ENCODE measurements at places on chromosomes 16 and 17.

DNA sequence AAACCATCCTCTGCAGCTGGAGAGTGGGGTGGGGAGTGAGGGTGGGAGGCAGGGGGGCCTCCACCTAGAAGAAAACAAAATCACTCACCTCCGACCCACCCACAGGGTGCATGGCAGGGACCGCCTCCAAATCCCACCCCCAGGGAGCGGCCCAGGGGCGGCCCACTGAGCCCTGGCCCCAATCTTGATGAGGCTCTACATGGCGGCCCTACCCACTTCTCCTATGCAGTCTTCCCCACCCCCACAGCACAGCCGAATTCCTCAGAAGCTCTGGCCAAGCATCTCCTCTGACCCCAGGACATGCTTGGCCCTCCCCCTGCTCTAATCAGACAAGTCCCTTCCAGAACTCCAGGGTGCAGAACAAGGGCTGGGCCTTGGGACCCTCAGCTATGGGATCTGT, 18.2 kb upstream of the FASN start:
- no peak for DNase-seq

GRCh38 chr17:37116671-37117185, 168.0 kb downstream of the AATF start:
- no peak for DNase-seq

- DNase-seq = no peak
Measured at GRCh38 chr17:55564081-55564480, 52.8 kb upstream of the SMIM36 start.

GRCh38 chr16:85350973-85351372, 238.7 kb upstream of the CIBAR2 start:
- peak; percentile 91 for DNase-seq

DNA sequence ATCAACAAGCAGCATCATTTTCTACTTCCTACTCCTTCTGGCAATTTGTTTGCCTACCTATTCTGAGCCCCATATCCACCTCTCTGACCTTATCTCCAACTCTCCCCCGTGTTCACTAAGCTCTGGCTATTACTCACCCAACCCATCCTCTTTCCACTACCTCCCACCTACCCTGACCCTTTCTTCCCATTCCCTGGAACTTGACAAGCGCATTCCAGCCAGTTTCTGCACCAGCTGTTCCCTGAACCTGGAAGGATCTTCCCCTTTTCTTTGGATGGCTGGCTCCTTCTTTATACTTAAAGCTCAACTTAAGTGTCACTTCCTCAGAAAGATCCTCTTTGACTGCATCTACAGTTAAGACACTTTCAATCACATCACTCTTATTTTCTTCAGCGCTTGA, 2.2 kb downstream of the DCUN1D3 start:
- no peak for DNase-seq

DNA sequence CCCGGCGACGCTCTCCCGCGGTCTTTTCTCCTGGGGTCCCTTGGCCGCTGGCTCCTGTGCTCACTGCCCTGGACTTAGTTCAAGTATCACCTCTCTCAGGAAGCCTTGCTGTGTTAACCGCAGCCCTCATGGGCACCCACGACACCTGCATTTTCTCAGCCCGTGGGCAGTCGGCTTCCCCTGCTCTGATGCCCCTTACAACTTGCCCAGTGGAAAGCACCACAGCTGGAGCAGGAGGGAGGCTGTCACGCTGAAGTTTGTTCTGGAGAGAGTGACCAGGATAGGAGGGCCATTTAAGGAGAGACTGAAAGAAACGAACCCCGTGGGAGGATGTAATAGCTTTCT, 395 bp downstream of the STXBP4 start:
- no peak for DNase-seq

DNA sequence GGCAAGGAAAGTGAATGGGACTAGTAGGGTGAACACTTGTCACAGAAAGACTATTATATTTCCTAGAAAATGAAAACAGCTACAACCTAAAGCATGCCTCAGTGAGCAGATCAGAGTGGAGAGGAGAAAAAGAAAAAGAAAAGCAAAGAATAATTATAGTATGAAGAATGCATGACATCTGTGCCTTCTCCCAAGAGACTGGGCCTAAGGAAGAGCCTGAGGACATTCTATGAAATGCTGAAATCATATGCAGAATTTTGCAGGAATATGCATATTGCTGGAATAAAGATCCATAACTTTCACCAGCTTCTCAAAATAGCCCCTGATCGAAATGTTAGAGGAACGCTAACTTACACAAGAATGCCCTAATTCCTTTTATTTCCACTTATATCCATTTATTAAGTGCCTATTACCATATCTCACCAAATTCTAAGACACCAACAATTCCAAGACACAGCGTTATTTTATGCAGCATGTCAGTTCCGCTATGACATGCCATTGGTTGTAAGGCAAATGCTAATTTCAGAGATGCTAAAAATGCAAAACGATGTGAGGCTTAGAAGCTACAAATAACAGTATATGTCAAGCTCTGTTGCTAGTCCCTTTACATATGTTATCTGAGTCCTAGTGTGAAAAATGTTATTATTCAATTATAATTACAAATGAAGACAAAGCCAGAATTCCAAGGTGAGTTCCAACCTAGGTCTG, 171.0 kb downstream of the SLC39A11 start:
- DNase-seq = no peak

Measured in Caki2 (cell line).